ENCODE measurements at places on chromosomes 1 and 21. TPM values are rescaled to one million over a fixed set of nuclear protein-coding genes. Genes with fewer than 3 reads are reported as not detected.
A peak's percentile ranks its signal among the peaks of the same experiment; 100 is the strongest.

EMC1 gene
- 94.1 TPM for total RNA-seq

DNA sequence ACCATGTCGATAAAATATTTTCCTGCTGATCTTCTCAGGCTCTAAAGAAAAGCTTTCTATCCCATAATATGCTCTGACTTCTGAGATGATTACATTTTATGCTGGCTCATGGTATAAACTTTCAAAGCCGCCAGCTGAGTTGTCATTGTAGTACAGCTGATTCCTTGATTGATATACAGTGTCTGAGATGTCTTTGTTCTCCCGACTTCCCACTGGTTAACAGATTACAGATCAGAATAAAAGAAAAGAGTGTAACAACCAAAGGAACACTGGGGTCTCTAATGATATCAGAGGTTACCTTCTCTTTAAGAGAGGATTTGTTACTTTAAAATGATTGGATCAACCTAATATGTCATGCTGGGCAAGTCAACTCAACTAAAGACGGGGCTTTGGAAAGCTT lies 485.4 kb upstream of the LRRC7 start:
- H3K4me3 ChIP-seq = no peak overlapping the region
- no peaks in the 10 kb centered on the region for H3K4me1 ChIP-seq
- H3K36me3 ChIP-seq = no peaks in the 10 kb centered on the region

AMY1A gene
- not detected for total RNA-seq

SELENOF gene
- 114 TPM for total RNA-seq

GRCh38 chr1:211420845-211421454 lies 71.0 kb downstream of the RD3 start:
- DNase-seq = no peak
- H3K27ac ChIP-seq = no peak overlapping the region
- no peaks in the 10 kb centered on the region for H3K27me3 ChIP-seq

GRCh38 chr1:45685308-45686014 lies 872 bp downstream of the GPBP1L1 start:
- peak overlapping the region; percentile 81 for H3K4me3 ChIP-seq
- peak overlapping the region; percentile 97 for H3K27ac ChIP-seq
- DNase-seq = peak; percentile 64
- no peaks in the 10 kb centered on the region for H3K27me3 ChIP-seq

TRIM17 gene
- 1.8 TPM for total RNA-seq

DNA sequence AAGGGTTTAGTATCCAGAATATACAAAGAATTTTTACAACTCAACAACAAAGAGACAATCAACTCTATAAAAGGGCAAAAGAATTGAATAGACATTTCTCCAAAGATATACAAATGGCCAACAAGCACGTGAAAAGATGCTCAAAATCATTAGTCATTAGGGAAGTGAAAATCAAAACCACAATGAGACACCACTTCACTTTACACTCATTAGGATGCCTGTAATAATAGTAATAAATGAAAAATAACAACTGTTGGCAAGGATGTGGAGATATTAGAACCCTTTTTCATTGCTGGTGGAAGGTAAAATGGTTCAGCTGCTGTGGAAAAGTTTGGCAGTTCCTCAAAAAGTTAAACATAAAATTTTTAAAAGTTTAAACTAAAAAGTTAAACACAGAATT lies 7.0 kb upstream of the ABCD3 start:
- no peaks in the 10 kb centered on the region for H3K27me3 ChIP-seq
- H3K4me3 ChIP-seq = no peak overlapping the region
- peaks cover under 1% of the 10 kb centered on the region for H3K4me1 ChIP-seq

DNA sequence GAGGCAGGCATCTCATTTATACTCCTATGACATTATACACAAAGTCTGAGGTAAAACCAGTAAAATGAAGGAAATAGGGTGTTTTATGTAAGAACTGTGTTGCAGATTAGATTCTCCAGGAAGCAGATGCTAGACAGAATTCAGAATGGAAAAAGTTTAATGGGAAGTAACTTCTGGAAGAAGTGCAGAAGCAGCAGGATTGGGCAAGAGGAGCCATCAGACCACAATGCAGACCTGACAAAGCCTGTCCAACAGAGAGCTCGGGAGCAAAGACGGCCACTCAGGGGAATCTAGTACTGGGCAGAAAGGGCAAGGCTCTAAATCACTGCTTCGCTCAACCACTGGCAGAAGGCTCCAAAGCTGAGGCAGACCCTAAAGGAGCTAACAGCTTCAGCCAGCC lies 33.7 kb downstream of the FBXO42 start:
- H3K27ac ChIP-seq = no peak overlapping the region
- H3K27me3 ChIP-seq = no peaks in the 10 kb centered on the region
- no peak for DNase-seq
- H3K4me1 ChIP-seq = peaks cover 71% of the 10 kb centered on the region
- no peak overlapping the region for H3K4me3 ChIP-seq
- H3K36me3 ChIP-seq = peaks cover 12% of the 10 kb centered on the region

DNA sequence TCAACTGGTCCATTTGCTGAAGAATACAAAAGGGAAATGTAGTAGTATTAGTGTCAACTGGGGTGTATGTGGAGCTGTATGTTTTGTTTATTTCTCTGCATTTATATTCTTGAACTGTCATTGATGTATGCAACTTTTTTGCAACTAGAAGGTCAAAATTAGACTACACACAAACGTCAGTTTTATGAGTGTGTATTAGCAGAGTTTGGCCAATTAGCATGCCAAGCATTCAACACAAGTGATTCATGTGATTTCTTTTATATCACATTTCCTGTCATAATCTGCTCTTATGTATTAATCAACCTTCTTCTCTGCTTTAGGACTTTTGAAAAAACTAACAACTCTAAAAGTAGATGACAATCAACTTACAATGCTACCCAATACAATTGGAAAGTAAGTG lies 211.1 kb downstream of the LRRC40 start:
- H3K4me1 ChIP-seq = no peaks in the 10 kb centered on the region
- H3K4me3 ChIP-seq = no peak overlapping the region
- no peak overlapping the region for H3K27ac ChIP-seq
- no peaks in the 10 kb centered on the region for H3K27me3 ChIP-seq

GRCh38 chr21:45288441-45288841 lies 746 bp upstream of the POFUT2 start:
- peaks cover 8% of the 10 kb centered on the region for H3K27me3 ChIP-seq
- H3K36me3 ChIP-seq = peaks cover 26% of the 10 kb centered on the region
- peak overlapping the region; percentile 90 for H3K27ac ChIP-seq
- peak; percentile 56 for DNase-seq

REN gene
- not detected for total RNA-seq

LMNA gene
- total RNA-seq = 53.1 TPM

DNA sequence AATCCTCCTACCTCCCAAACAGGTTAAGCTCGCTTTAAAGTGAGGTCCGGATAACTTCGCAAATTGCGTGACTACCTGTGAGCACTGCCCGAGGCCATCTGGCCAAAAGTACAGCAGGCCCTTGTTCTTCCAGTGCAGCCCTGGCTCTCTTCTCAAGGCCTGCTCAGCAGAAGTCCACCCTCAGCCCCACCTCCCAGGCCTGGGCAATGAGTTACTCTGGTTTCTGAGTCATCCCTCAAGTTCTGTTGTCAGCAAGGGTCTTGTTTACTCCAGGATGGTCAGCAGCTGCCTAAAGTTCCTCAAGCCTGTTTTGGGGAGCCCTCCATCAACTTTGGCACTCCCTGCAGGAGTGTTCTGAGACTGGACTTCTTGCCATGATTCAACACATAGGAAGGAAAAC lies 101.7 kb downstream of the BCAR3 start:
- peak overlapping the region; percentile 47 for H3K27ac ChIP-seq
- no peak overlapping the region for H3K4me3 ChIP-seq
- H3K27me3 ChIP-seq = no peaks in the 10 kb centered on the region
- H3K4me1 ChIP-seq = peaks cover 49% of the 10 kb centered on the region
- DNase-seq = peak; percentile 50
- H3K36me3 ChIP-seq = peaks cover 25% of the 10 kb centered on the region

TFAP2E gene
- 44.3 TPM for total RNA-seq

- H3K27ac ChIP-seq = peak overlapping the region; percentile 84
- H3K36me3 ChIP-seq = no peaks in the 10 kb centered on the region
- peaks cover 58% of the 10 kb centered on the region for H3K4me1 ChIP-seq
- no peak overlapping the region for H3K4me3 ChIP-seq
Measured at GRCh38 chr1:246609632-246610031, 43.4 kb downstream of the CNST start.

FMO5 gene
- 201 TPM for total RNA-seq

- no peaks in the 10 kb centered on the region for H3K36me3 ChIP-seq
- no peak overlapping the region for H3K27ac ChIP-seq
- no peaks in the 10 kb centered on the region for H3K4me1 ChIP-seq
- no peaks in the 10 kb centered on the region for H3K27me3 ChIP-seq
- H3K4me3 ChIP-seq = no peak overlapping the region
Measured at GRCh38 chr1:241600496-241600901, 39.7 kb downstream of the CHML start.

B3GALT2 gene
- total RNA-seq = 0.58 TPM

DNA sequence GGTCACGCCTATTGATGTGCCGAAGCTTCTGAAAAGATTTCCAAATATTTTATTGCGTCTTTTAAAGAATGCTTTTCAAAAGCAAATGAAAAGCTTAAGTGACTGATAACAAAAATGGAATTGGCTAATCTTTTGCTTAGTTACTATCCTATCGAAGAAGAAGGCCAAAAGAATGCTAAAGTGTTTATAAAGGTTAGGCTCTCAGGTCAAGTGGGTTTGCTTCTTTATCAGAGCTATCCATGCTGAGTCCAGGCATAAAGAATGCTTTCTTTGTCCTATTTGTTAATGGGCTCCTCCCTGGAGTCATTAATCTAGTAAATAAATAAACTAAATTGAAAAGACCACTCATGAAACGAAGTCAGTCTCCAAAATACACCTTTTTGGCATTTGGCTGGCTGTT lies 133.4 kb upstream of the LYPLAL1 start:
- no peaks in the 10 kb centered on the region for H3K36me3 ChIP-seq
- H3K27me3 ChIP-seq = no peaks in the 10 kb centered on the region
- H3K4me1 ChIP-seq = no peaks in the 10 kb centered on the region
- H3K4me3 ChIP-seq = no peak overlapping the region

LINGO4 gene
- total RNA-seq = not detected

DNA sequence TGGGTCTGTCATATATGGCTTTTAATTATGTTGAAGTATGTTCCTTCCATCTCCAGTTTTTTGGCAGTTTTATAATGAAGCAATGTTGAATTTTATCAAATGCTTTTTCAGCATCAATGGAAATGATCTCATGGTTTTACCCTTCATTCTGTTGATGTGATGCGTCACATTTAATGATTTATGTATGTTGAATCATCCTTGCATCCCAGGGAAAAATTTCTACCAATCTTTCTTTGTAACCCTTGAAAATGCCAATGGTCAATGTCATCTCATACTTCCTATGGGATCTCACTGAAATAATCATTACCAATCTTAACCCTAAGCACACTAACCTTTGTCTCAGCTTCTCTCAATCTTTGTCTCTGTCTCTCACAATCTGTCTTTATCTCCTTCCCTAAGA lies 1004.0 kb downstream of the KCNT2 start:
- DNase-seq = no peak
- H3K27me3 ChIP-seq = no peaks in the 10 kb centered on the region
- H3K27ac ChIP-seq = no peak overlapping the region
- no peaks in the 10 kb centered on the region for H3K4me1 ChIP-seq
- H3K4me3 ChIP-seq = no peak overlapping the region

GRCh38 chr1:185325413-185325812 lies 8.4 kb upstream of the IVNS1ABP start:
- H3K27me3 ChIP-seq = no peaks in the 10 kb centered on the region
- no peaks in the 10 kb centered on the region for H3K4me1 ChIP-seq
- no peak overlapping the region for H3K27ac ChIP-seq
- no peak overlapping the region for H3K4me3 ChIP-seq
- H3K36me3 ChIP-seq = no peaks in the 10 kb centered on the region
- DNase-seq = no peak

DNA sequence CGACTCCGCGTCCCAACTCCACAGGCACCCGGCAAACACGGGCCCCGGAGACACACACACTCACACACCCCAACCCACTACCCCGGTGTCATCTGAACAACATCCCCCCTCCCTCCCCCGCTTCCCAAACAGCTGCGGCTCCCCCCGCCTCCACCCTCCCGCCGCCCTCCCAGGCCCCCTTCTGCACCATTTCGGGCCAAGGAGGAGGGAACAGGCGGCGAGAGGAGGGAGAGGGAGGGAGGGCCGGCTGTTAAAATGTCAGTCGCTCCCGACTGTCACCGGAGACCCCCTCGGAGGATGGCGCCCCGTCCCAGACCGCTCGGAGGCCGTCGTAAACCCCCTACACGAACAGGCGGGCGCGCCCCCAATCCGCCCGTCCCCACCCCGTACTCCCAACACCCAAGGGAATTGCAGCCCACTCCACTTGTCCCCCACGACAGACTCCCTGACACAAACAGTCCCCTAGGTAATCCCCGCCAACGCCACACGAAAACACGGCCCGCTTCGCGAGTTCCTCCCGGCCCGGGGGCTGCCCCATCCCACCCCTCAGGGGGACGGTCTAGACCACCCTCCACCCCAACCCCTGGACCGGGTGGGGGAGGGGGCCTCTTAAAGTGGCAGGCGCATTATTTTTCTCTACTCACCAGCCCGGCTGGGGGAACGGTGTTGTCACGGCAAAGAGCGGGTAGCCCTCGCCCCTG lies 583 bp downstream of the MEF2D start:
- peak overlapping the region; percentile 95 for H3K4me3 ChIP-seq
- H3K36me3 ChIP-seq = no peaks in the 10 kb centered on the region
- no peak for DNase-seq
- no peaks in the 10 kb centered on the region for H3K27me3 ChIP-seq

GRCh38 chr1:12161662-12162458 lies 4.9 kb upstream of the TNFRSF1B start:
- H3K27ac ChIP-seq = peak overlapping the region; percentile 91
- DNase-seq = peak; percentile 93
- H3K27me3 ChIP-seq = peaks cover 1% of the 10 kb centered on the region
- H3K4me1 ChIP-seq = peaks cover 54% of the 10 kb centered on the region

GRCh38 chr21:27804515-27804914 lies 837.6 kb upstream of the ADAMTS5 start:
- H3K4me3 ChIP-seq = no peak overlapping the region
- H3K27ac ChIP-seq = no peak overlapping the region
- no peaks in the 10 kb centered on the region for H3K4me1 ChIP-seq
- no peaks in the 10 kb centered on the region for H3K36me3 ChIP-seq
- H3K27me3 ChIP-seq = no peaks in the 10 kb centered on the region
- DNase-seq = no peak

GRCh38 chr1:75305061-75305460 lies 170.9 kb downstream of the LHX8 start:
- DNase-seq = no peak
- H3K4me1 ChIP-seq = no peaks in the 10 kb centered on the region
- no peak overlapping the region for H3K27ac ChIP-seq
- no peak overlapping the region for H3K4me3 ChIP-seq

GRCh38 chr1:109478806-109479205 lies 4.9 kb upstream of the ATXN7L2 start:
- H3K27ac ChIP-seq = no peak overlapping the region
- H3K4me3 ChIP-seq = no peak overlapping the region

GRCh38 chr1:8169364-8170058 lies 143.4 kb upstream of the ERRFI1 start:
- peak; percentile 55 for DNase-seq
- H3K27me3 ChIP-seq = no peaks in the 10 kb centered on the region
- H3K36me3 ChIP-seq = no peaks in the 10 kb centered on the region
- peaks cover 32% of the 10 kb centered on the region for H3K4me1 ChIP-seq
- no peak overlapping the region for H3K4me3 ChIP-seq
